CD4-positive, CD25-positive, alpha-beta regulatory T cell (primary cell): ENCODE measurements at places on chromosomes 11 and 22.

- DNase-seq, result no peak
These were observed 304.1 kb upstream of the ANO5 start for GRCh38 chr11:21888814-21889213.

- DNase-seq, result no peak
These were observed 368.8 kb upstream of the KIRREL3 start for GRCh38 chr11:127369356-127369755.

GRCh38 chr11:11580012-11580411 is 41.8 kb downstream of the GALNT18 start:
- DNase-seq, result no peak

DNA sequence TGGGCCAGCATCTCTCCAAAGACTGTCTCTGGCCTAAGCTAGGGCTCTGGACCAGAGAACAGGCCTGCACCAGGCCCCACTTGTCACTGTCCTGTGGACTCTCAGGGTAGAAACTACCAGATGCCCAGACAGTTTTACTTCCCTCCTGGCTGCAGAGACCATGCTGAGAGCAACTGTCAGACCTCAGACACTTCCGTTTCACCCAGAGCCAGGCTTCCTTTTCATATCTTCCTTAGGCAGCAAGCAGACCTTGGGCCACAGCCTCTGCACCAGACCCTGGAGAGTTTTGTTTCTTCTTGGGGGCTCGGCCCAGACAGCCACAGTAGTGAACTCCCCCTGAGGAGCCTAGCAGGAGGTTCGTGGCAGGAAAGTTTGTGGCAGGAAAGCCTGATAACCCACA is 12.1 kb upstream of the FCHSD2 start:
- DNase-seq, result peak; percentile 73
